Activated T-cell treated with anti-CD3 and anti-CD28 coated beads for 48 hours (primary cell): ENCODE measurements at places on chromosomes 16 and 17.

GRCh38 chr16:53458635-53459034, 24.4 kb downstream of the RBL2 start:
- DNase-seq = no peak

DNA sequence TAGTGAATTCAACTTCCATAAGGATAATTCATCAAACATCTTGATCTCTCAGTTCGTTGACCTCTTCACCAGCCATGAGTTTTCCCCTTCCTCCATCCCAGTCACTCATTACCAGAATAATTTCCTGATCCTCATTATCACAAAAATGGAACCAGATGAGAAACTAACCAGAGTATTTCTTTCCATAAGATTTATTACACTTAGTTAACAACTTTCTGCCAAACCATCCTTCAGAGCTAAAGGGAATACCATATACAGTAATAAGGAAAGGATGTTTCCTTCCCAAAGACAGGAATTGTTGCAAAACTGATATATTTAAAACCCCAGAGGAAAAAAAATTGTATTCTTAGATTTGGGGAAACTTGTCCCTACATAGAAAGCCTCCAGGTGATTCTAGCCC, 8.6 kb downstream of the KRTAP29-1 start:
- DNase-seq = no peak

GRCh38 chr17:79082311-79083190, 7.9 kb downstream of the ENGASE start:
- DNase-seq = peak; percentile 51

GRCh38 chr17:3511852-3512504, 36.2 kb downstream of the ASPA start:
- DNase-seq = no peak

DNA sequence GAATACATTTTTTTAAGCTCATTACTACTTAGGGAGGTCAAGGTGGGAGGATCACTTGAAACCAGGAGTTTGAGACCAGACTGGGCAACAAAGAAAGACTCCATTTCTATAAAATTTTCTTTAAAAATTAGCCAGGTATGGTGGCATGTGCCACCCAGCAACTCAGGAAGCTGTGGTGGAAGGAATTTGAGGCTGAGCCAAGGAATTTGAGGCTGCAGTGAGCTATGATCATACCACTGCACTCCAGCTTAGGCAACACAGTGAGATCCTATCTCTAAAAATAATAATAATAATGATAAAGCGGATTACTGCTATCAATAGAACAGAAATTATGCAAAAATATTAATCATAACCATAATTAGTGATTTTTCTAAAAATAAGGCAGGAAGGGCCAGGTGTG, 170.3 kb downstream of the COPRS start:
- no peak for DNase-seq

GRCh38 chr17:4583782-4584100, 588 bp upstream of the SMTNL2 start:
- DNase-seq = no peak

DNA sequence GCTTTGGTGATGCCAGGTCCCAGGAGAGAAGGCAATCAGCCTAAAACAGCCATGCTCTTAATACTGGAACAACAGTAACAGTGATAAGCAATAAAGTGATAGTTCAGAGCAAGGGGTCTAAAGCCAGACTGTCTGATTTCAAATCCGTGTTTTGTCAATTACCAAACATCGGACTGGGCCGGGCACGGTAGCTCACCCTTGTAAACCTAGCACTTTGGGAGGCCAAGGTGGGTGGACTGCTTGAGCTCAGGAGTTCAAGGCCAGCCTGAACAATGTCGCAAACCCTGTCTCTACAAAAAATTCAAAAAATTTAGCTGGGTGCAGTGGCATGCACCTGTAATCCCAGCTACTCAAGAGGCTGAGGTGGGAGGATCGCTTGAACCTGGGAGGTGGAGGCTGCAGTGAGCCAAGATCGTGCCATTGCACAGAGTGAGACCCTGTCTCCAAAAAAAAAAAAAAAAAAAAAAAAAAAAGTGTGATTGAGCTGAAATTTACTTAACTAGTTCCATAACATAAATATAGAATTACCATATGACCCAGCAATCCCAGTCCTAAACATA, 5.1 kb downstream of the COPRS start:
- no peak for DNase-seq

DNA sequence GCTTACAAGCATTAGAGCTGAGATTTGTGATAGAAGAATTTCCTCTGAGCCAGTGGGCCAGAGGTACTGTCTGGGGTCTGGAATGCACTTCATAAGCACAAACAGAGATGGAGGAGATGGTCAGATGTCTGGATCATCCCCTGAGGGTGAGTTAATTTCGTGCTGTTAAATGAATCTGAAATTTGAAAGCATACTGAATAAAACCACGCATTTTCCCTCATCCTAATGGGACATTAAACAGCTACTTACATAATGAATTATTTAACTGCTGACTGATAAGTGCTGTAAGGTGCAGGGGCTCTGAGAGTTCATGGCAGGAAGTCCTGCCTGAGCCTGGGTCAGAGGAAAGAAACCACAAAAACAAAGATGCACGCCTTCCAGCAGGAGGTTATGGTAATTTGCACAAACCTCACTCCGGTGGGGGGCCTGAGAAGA, 136.3 kb upstream of the XYLT1 start:
- no peak for DNase-seq

GRCh38 chr17:64638552-64639203, 23.4 kb downstream of the SMURF2 start:
- no peak for DNase-seq

- DNase-seq = no peak
Observed at GRCh38 chr17:56543280-56543679, 50.2 kb upstream of the NOG start.

DNA sequence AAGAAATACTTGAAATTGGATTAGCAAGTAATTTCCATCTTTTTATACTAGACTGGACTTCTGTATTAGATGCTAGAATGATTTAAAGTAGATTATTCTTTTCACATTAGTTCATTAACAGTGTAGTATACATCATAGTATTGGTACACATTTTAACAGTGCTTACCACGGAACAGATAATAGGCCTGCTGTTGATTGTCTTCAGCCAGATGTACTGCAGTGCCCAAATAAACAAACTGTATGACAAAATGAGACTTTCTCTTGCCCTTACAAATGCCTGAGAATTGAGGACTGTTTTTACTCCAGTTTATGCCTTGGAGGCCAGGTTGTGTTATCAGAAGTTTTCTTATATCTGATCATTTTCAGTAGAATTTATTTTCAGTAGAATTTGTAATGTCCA, 631 bp downstream of the EVI2A start:
- no peak for DNase-seq

GRCh38 chr17:66287911-66288310, 14.5 kb upstream of the PRKCA start:
- no peak for DNase-seq

- no peak for DNase-seq
Observed at GRCh38 chr17:81409190-81409935, 14.1 kb downstream of the BAHCC1 start.

DNA sequence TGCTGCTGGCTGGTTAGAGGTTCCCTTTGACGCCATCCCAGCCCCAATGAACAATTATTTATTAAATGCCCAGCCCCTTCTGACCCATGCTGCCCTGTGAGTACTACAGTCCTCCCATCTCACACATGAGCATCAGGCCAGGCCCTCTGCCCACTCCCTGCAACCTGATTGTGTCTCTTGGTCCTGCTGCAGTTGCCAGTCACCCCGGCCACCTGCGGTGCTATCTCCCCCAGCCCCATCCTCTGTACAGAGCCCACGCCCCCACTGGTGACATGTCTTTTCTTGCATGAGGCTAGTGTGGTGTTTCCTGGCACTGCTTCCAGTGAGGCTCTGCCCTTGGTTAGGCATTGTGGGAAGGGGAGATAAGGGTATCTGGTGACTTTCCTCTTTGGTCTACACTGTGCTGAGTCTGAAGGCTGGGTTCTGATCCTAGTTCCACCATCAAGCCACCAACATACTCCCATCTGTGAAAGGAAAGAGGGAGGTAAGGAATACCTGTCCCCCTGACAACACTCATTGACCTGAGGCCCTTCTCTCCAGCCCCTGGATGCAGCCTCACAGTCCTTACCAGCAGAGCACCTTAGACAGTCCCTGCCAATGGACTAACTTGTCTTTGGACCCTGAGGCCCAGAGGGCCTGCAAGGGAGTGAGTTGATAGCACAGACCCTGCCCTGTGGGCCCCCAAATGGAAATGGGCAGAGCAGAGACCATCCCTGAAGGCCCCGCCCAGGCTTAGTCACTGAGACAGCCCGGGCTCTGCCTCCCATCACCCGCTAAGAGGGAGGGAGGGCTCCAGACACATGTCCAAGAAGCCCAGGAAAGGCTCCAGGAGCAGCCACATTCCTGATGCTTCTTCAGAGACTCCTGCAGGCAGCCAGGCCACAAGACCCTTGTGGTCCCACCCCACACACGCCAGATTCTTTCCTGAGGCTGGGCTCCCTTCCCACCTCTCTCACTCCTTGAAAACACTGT, 11.3 kb downstream of the CX3CL1 start:
- no peak for DNase-seq

- no peak for DNase-seq
Observed at GRCh38 chr16:2443555-2443954, 14.3 kb downstream of the CCNF start.

- DNase-seq = peak; percentile 33
Observed at GRCh38 chr17:75720656-75721462, at the start of gene ITGB4. TSS of gene ITGB4 (plus strand) at chr17:75721459. CDS start at chr17:75724704, 3,245 bp downstream.

DNA sequence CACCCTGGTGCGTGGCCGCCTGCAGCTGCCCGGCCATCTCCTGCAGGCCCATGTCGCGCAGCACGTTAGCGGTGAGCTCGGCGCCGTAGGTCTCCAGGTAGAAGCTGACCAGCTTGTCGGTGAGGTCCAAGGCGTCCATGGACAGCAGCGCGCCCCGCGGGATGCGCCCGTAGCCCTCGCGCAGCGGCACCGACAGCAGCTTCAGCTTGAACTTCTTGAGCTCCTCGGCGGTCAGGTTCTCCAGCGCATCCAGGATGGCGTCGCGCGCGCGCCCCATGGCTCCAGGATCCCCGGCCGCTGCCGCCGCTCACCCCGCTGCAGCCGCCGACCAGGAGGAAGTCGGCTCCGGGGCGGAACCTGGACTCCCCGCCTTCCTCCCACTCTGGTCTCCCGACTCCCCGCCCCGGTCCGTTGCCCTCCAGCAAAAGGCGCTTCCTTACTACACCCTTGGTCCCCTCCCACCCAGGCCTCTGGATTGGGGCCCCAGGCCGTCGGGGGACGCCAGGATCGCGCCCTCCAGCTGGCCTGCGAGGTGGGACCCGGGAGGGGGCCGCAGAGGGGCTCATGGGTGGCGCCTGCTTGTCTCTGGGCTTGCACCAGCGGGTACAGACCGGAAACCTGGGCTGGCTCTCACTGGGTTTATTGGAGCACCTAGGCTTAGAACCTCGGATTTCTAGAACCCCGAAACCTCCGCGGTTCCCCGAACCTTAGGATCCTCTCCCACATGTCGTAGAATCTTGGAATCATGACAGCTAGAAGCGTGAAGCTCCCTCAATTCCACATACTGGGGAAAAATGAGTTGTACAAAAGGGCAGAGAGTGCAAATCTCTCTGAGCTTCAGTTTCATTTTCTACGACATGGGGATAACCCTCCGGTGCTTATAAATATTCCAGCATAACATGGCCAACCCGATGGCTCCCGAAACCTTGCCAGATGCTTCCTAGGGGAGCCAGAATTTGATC, at the start of gene PYCARD:
PYCARD (minus strand) TSS at position 347 of the 962 bp plus-strand sequence; CDS start at position 277, 70 bp downstream.
- no peak for DNase-seq

DNA sequence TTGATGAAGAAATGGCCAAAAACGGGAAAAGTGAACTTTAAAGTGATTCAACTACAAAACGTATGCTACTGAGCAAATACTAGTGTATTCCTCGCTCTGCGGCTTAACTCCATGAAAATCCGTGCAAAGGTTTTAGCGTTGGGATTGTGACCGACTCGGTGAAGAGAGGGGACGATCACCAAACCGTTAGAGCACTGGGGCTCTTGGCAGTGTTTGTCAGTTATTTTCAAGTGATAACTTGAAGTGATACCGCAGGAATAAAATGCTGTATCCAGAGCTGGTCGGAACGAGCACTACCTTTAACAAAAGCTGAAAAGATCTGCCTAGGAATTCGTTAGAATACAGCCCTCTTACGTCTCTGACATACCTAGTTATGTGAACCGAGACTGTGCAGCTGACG, 773 bp upstream of the PPM1D start:
- DNase-seq = no peak

DNA sequence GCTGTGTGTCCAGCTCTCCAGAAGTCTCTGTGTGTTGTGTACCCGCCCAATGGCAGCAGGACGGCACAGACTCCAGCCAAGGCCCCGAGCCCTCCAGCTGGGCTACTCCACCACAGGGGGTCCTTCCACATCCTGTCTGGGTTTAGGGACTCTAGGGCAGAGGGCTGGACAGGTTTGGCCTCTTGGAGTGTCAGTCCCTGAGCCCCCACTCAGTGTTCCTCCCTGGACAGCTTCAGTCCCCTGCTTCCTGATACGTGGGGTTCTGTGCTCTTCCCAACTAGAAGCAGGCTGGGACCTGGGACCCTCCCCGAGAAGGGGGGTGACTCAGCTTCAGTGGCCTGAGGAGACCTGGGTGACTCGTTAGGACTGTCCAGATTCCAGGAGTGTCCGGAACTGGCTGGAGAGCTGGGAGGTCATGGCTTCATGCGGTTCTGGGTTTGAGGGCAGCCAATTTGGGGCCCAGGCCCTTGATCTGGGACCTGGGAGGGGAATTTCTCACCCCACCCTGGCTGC, 4.2 kb downstream of the CDK3 start:
- no peak for DNase-seq

- no peak for DNase-seq
Observed at GRCh38 chr16:60346256-60346655, 1612.1 kb upstream of the GOT2 start.

DNA sequence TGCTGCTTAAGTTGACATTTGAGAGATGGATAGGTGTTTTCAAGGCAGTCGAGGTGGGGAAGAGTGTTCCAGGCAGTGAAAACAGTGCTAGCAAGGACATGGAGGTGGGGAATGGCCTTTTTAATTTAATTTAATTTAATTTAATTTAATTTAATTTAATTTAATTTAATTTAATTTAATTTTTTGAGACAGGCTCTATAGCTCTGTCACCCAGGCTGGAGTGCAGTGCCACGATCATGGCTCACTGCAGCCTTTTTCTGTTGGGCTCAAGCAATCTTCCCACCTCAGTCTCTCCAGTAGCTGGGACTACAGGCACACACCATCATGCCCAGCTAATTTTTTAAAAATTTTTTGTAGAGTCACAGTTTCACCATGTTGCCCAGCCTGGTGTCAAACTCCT, 32.2 kb upstream of the CACNG4 start:
- no peak for DNase-seq

DNA sequence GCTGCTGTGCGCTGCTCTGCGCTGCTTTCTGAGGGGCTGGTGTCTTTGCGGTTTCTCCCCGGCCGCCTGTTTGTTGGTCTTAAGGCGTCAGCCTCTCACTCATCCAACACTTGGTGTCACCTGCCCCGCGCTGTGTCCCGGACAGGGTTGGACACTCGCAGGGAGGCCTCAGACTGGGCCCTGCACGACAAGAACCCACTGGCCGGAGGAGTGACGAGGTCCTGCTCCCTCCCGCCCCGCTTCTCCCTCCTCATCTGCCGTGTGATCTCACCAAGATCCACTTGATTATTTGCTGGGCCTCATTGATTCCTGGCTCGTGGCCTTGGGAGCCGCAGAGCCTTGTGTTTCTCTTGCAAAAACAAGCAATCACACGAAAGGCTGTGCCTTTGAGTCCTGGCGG, 56.6 kb downstream of the PRMT7 start:
- no peak for DNase-seq
